Left ventricle myocardium inferior (tissue), 1 donor: ENCODE measurements at places on chromosomes 3 and 15. TPM values are rescaled to one million over a fixed set of nuclear protein-coding genes. Genes with fewer than 3 reads are reported as not detected.

The INSYN1 gene
- 121 TPM for total RNA-seq

The C2CD4B gene
- total RNA-seq, result 1.9 TPM

The HIGD1A gene
- total RNA-seq, result 377 TPM

The PLEKHO2 gene
- 8.0 TPM for total RNA-seq

The GUCA1C gene
- total RNA-seq, result 5.8 TPM
